ENCODE measurements at places on chromosomes 2 and 18. TPM values are rescaled to one million over a fixed set of nuclear protein-coding genes. Genes with fewer than 3 reads are reported as not detected.

The MYO3B gene
- total RNA-seq: 0.18 TPM

The DPP4 gene
- total RNA-seq: 122 TPM

- H3K36me3 ChIP-seq: no peaks in the 10 kb centered on the region
- H3K27me3 ChIP-seq: no peaks in the 10 kb centered on the region
- no peaks in the 10 kb centered on the region for H3K4me1 ChIP-seq
- no peak overlapping the region for H3K27ac ChIP-seq
- DNase-seq: no peak
Measured at GRCh38 chr18:68445668-68446426, 269.1 kb downstream of the TMX3 start.

GRCh38 chr18:32764611-32765244 lies 8.1 kb downstream of the KLHL14 start:
- H3K27ac ChIP-seq: no peak overlapping the region
- H3K4me1 ChIP-seq: no peaks in the 10 kb centered on the region
- no peaks in the 10 kb centered on the region for H3K36me3 ChIP-seq
- no peak overlapping the region for H3K4me3 ChIP-seq
- H3K27me3 ChIP-seq: peaks cover 14% of the 10 kb centered on the region

GRCh38 chr2:235382601-235383000 lies 111.2 kb upstream of the AGAP1 start:
- no peak for DNase-seq
- no peak overlapping the region for H3K4me3 ChIP-seq
- H3K27ac ChIP-seq: no peak overlapping the region
- H3K4me1 ChIP-seq: no peaks in the 10 kb centered on the region
- peaks cover 10% of the 10 kb centered on the region for H3K27me3 ChIP-seq

GRCh38 chr2:238693337-238694093 lies 154.4 kb upstream of the TWIST2 start:
- H3K27ac ChIP-seq: no peak overlapping the region
- H3K27me3 ChIP-seq: no peaks in the 10 kb centered on the region
- H3K4me3 ChIP-seq: no peak overlapping the region
- H3K36me3 ChIP-seq: no peaks in the 10 kb centered on the region
- H3K4me1 ChIP-seq: no peaks in the 10 kb centered on the region

DNA sequence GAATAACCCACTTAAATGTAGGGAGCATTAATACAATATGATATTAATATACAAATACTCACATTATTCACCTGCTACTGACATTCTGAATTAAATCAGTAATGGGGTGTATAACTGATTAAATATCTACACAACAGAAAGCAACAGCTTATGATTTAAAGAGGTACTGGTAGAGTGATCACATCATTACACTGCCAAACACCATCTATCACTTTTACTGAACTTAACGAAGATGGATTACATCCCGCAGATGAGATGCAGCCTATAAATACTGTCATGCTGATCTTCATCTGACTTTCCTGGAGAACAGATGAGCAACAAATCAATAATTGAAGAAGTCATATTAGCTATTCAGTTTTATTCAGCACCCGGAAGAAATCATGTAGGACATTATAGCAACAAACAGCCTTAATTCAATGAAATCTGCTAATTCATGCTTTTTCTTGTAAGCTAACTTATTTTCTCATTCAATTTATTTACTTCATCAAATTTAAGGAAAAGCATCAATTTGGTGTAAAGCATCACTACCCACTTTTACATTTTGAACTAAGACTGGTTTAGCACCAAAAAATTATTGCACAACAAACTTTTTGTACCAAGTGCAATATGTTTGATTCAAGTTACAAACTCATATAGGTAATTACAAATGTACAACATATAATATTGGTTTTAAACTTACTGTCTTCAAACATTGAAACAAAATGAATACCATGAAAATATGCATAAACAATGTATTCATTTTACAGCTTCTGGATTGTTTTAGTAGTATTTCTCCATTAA lies 1509.0 kb downstream of the LRP1B start:
- DNase-seq: no peak
- H3K27ac ChIP-seq: no peak overlapping the region
- no peak overlapping the region for H3K4me3 ChIP-seq
- no peaks in the 10 kb centered on the region for H3K4me1 ChIP-seq
- H3K36me3 ChIP-seq: no peaks in the 10 kb centered on the region
- no peaks in the 10 kb centered on the region for H3K27me3 ChIP-seq

The EIF5B gene
- 38.3 TPM for total RNA-seq

DNA sequence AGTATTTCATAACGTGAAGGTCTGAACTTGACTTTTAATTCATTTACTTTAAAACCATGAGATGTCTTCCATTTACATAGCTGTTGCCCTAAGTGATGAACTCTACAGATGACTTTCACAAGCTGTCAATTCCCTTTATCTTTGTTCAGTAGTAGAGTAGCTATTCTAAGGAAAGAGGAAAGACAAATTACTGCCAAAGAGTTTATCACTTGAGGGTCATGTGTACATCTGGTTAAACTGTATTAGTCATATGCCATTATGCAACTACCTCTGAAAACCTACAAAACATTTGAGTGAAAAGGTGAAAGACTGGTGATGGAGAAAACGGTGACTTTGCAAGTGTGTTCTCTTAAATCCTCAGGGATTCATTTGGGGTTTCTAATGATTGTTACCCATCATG lies 763.9 kb downstream of the TMEM182 start:
- H3K27me3 ChIP-seq: no peaks in the 10 kb centered on the region
- H3K27ac ChIP-seq: no peak overlapping the region
- no peaks in the 10 kb centered on the region for H3K36me3 ChIP-seq
- H3K4me1 ChIP-seq: no peaks in the 10 kb centered on the region

DNA sequence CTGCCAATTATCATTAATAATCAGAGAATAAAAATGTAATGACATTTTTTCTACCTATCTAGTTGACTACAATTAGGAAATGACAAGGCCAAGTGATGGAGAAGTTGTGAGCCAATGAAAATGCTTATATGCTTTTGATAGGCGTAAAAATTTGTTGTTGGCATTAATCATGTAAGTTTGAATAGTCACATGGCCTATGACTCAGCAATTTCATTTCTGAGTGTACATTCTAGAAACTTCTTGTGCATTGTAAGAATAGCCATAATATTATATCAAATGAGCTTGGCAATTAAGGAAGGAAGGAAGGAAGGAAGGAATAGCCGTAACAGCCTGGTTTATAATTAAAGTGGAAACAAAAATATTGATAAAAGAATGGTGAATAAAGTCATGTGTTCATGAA lies 179.9 kb downstream of the PTH2R start:
- no peak overlapping the region for H3K4me3 ChIP-seq
- H3K4me1 ChIP-seq: no peaks in the 10 kb centered on the region
- H3K27ac ChIP-seq: no peak overlapping the region
- no peak for DNase-seq
- H3K36me3 ChIP-seq: no peaks in the 10 kb centered on the region
- H3K27me3 ChIP-seq: no peaks in the 10 kb centered on the region

- no peak overlapping the region for H3K4me3 ChIP-seq
- no peaks in the 10 kb centered on the region for H3K36me3 ChIP-seq
- no peak overlapping the region for H3K27ac ChIP-seq
- no peaks in the 10 kb centered on the region for H3K4me1 ChIP-seq
- peaks cover 3% of the 10 kb centered on the region for H3K27me3 ChIP-seq
Measured at GRCh38 chr2:72137498-72138010, 10.1 kb downstream of the CYP26B1 start.

The GPR155 gene
- 11.3 TPM for total RNA-seq

The BCL11A gene
- total RNA-seq: not detected

The REEP1 gene
- not detected for total RNA-seq

DNA sequence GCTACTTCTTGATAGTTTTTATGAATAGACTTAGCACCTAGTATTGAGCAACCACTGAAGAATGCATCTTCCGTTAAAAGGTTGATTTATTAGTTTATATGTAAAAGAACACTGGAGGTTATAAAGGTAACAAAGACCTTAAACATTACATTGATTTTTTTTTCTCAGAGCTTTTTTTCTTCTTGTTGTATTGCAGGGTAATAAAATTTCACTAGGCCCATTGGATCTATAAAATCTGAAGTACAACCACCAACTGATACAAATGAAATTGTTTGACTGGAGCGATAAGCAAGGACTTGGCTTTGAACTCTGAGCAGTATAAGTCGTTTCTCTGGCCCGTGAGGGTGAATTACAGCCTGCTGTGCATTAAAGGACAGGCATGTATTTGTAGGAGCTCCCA lies 344.0 kb downstream of the LRRTM1 start:
- H3K27ac ChIP-seq: no peak overlapping the region
- DNase-seq: no peak
- no peaks in the 10 kb centered on the region for H3K36me3 ChIP-seq
- no peaks in the 10 kb centered on the region for H3K27me3 ChIP-seq
- H3K4me3 ChIP-seq: no peak overlapping the region
- H3K4me1 ChIP-seq: no peaks in the 10 kb centered on the region

- DNase-seq: no peak
- no peak overlapping the region for H3K27ac ChIP-seq
- H3K27me3 ChIP-seq: no peaks in the 10 kb centered on the region
- no peak overlapping the region for H3K4me3 ChIP-seq
- H3K36me3 ChIP-seq: peaks cover 56% of the 10 kb centered on the region
- peaks cover 4% of the 10 kb centered on the region for H3K4me1 ChIP-seq
Measured at GRCh38 chr18:41989508-41989907, 34.5 kb downstream of the PIK3C3 start.

The EVX2 gene
- not detected for total RNA-seq

The EMILIN1 gene
- 0.78 TPM for total RNA-seq

GRCh38 chr2:37575780-37576179 lies 95.7 kb downstream of the CDC42EP3 start:
- H3K4me1 ChIP-seq: peaks cover 12% of the 10 kb centered on the region
- no peak for DNase-seq
- no peak overlapping the region for H3K4me3 ChIP-seq
- peaks cover 12% of the 10 kb centered on the region for H3K36me3 ChIP-seq

DNA sequence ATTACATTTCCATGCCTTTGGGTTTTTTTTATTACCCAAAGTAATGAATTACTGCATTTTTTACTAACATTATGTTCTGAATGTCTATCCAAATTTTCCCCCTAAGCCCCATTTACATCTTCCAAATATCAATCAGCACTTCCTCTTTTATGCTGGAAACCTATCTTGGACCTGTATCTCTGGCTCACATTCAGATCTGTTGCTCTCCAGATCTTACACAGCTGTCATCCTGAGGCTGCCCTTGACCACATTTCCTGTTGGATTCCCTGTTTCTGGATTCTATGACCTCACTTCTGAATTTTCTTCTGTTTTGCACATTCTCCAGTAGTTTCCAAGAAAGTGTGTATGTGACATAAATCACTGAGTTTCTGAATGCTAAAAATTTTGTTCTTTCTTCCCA lies 146.7 kb downstream of the PDE1A start:
- H3K27me3 ChIP-seq: no peaks in the 10 kb centered on the region
- no peaks in the 10 kb centered on the region for H3K4me1 ChIP-seq
- no peak overlapping the region for H3K4me3 ChIP-seq
- H3K27ac ChIP-seq: no peak overlapping the region
- no peaks in the 10 kb centered on the region for H3K36me3 ChIP-seq

DNA sequence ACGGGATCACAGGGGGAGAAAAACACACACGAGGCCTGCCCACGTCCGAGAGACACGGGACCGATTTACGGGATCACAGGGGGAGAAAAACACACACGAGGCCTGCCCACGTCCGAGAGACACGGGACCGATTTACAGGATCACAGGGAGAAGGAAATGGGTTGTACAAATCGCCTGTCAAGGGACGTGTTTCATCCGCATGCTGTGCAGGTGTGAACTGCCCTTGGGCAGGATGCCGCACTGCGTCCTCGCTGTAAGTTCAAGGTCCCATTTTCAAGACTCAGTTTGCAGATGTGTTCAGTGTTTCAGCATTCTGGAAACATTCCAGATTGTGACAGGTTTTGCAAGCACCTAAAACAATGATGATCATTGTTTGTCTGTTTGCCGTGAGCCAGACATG lies 2.3 kb upstream of the KCNG2 start:
- no peak overlapping the region for H3K27ac ChIP-seq
- peaks cover 7% of the 10 kb centered on the region for H3K4me1 ChIP-seq
- H3K27me3 ChIP-seq: peaks cover 64% of the 10 kb centered on the region
- H3K36me3 ChIP-seq: no peaks in the 10 kb centered on the region
- H3K4me3 ChIP-seq: no peak overlapping the region

- no peak for DNase-seq
- no peak overlapping the region for H3K27ac ChIP-seq
- peaks cover 9% of the 10 kb centered on the region for H3K27me3 ChIP-seq
Measured at GRCh38 chr18:36629138-36629530, 199.7 kb downstream of the TPGS2 start.

DNA sequence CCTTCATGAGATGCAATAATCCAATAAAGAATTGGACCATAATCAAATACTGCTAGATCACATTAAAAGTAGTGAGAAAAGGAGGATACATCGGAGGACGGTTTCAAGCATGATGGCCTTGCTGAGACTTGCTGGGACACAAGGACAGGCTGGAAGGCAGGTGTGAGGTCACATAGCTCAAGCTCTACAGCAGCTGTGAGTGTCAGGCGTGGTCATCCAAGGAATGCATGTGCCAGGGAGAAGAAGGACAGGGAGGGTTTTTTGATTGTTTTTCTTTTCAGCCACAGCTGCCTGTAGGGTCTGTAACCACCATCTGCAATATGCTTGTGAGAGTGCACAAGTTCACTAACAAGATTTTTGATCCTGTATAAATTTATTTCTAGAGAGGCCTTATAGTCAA lies 57.6 kb downstream of the BMP10 start:
- H3K4me1 ChIP-seq: peaks cover 8% of the 10 kb centered on the region
- no peak for DNase-seq
- H3K4me3 ChIP-seq: no peak overlapping the region

GRCh38 chr2:55118643-55119083 lies 68.4 kb upstream of the RTN4 start:
- H3K27me3 ChIP-seq: peaks cover 2% of the 10 kb centered on the region
- H3K4me1 ChIP-seq: peaks cover 8% of the 10 kb centered on the region
- H3K27ac ChIP-seq: no peak overlapping the region
- H3K4me3 ChIP-seq: no peak overlapping the region
- H3K36me3 ChIP-seq: no peaks in the 10 kb centered on the region

DNA sequence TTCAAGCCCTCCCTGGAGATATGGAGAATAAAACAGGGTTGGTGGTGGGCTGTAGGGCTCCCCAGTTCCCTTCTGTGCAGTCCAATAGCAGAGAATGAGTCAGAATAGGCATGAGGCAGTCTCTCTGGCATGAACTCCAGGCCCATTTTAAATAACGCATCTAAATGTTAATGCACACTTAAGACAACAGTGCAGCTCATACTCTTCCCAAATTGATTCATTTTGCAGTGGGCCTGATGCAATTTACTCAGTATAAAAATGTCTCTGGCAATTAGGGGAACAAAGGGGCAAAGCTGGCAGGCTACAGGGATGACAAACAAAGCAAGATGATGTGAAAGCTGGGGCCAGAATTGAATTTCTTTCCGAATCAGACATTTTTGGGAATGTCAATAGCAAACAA lies 402.8 kb downstream of the CLIP4 start:
- H3K27ac ChIP-seq: no peak overlapping the region
- H3K4me3 ChIP-seq: no peak overlapping the region
- H3K36me3 ChIP-seq: no peaks in the 10 kb centered on the region
- H3K4me1 ChIP-seq: no peaks in the 10 kb centered on the region
- DNase-seq: no peak

Data from activated CD4-positive, alpha-beta memory T cell treated with anti-CD3 and anti-CD28 coated beads, Interleukin-2, amount 10 ng/mL, durations not matched to agents 7 days and 5 days (primary cell).